ENCODE measurements at places on chromosomes 3 and 15.
A peak's percentile ranks its signal among the peaks of the same experiment; 100 is the strongest.

DNA sequence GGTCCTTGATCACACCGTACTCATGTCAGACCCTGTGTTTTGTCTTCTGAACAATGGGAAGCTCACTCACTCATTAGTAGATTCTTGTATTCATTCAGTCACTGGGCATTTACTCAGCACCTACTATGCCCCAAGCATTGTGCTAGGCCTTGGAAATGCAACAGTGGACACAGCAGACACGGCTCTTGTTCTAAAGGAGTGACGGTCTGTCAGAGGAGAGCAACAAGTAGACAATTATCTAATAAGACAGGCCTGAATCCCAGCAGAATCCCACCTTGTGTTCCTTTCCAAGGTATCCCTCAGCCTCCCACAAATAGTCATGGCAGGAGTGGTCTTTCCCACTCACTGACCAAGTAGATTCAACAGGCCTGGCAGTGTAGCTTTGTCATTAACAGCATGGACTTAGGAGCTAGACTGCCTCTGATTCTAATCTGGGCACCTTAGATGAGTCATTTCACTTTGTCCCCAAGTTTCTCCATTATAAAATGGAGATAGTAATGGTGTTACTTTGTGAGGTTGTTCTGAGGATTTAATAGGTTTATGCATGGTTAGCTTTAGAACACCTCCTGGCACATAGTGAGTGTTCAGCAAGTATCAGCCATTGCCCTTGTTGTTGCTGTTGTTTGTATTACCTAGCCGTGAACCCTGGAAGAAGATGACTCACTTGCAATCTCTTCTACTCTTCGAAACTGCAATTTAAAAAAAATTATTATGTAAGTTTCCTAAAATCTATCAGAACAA, 69.1 kb downstream of the SSUH2 start:
- no peak for DNase-seq

- DNase-seq = no peak
Observed at GRCh38 chr3:11522398-11522715, 121.4 kb downstream of the VGLL4 start.

DNA sequence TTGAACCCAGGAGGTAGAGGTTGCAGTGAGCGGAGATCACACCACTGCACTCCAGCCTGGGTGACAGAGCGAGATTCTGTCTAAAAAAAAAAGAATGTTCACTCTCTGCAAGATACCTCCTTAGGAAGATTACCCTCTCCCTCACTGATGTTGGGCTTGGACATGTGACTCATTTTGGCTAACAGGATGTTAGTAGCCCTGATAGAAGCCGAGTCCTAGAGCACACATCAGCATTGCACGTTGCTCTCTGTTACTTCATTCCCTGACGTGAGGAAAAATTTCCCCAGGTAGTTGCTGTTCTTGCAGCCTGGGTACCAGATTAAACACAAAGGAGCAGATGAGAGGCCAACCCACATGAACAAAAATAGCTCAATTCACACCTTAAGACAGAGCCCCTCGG, 78.1 kb upstream of the PRICKLE2 start:
- DNase-seq = no peak

DNA sequence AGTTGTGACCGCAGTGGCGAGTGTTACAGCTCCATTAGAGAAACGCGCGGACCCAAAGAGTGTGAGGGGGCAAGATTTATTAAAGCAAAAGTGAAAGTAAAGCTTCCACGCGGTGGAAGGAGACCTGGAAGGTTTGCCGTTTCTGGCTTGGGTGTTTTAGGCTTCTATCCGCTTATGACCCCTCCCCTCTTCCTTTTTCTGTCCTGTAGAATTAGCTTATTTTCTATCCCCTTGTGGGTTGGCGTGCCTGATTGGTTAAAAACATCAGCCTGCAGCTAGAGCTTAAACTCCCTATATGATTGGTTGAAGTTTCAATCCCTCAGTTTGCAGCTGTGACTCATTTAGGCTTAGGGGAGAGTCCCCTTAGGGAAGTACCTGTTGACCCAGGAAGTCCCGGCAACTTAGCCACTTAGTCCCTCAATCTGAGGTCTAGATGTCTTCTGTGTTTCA, 39.6 kb downstream of the C3orf38 start:
- DNase-seq = no peak

GRCh38 chr15:66027268-66027805, 158.0 kb downstream of the RAB11A start:
- no peak for DNase-seq

DNA sequence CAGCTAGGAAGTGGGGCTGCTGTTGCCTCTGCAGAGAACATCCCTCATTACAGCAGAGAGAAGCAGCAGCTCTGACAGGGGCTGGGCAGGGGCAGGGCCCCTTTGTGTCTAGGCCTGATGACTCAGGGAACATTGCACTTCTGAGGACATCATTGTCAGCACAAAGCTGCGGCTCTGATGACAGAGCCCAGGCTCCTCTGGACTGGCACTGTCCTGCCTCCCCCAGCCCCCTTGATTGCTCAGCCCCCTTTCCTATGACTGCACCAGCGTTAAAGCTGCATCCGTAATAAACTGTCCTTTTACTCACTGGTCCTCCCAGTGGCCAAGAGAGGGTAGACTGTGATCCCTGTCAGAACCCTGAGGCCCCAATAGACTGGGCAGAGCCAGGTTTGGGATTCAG, 18.3 kb downstream of the TRH start:
- no peak for DNase-seq

DNA sequence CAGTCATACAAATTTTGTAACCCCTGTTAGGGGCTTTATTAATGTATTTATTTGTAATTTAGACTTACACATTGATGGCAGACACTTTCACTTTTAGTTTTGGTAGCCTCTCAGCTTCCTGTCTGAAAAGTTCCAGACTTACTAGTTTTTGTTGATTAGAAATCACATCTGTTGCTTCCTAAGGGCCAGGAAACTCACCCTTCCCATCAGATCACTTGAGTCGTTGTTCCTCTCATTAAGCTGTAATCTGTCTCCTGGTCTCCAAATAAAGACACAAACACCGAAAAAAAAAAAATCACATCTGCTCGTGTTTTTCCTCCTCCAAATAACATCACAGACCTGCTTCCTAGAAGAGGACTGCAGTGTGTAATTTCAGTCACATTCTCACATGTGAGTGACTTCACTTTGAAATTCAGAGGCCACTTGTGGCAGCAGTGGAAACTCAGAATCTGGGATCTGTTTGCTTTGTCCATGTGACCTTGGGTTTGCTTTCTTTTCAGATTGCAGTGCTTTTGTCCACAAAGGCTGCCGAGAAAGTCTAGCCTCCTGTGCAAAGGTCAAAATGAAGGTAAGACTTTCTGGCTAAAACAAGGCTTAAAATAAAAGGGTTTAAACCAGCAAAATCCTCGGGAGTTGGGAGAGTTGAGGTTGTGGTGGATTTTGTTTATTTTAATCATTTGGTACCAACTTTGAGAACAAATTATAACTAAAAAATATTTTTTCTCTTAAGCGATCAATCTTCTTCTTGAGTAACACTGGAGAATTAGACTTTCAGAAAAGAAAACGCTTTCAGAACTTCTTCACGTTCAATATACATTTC, 87.0 kb downstream of the KLHL25 start:
- no peak for DNase-seq

DNA sequence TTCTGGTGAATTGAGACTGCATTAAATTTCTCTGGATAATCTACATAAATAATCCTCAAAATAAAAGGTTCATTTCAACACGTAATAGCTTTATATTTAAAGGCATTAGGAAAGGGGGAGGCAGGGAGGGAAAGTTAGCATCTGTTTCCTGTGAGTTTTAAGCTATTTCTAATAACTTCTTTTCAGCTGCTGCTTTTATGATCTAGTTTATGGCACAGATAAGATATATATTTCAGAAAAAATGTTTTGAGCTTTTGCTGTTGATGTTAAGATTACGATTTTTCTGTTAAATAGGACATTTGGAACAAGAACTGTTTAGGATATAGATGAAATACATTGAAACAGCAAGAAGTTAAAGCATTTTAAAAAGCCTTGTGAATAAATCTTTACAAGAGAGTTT, 30.0 kb downstream of the UBE2E1 start:
- no peak for DNase-seq

- DNase-seq = peak; percentile 70
Observed at GRCh38 chr3:44355362-44356033, 16.9 kb downstream of the TCAIM start.

DNA sequence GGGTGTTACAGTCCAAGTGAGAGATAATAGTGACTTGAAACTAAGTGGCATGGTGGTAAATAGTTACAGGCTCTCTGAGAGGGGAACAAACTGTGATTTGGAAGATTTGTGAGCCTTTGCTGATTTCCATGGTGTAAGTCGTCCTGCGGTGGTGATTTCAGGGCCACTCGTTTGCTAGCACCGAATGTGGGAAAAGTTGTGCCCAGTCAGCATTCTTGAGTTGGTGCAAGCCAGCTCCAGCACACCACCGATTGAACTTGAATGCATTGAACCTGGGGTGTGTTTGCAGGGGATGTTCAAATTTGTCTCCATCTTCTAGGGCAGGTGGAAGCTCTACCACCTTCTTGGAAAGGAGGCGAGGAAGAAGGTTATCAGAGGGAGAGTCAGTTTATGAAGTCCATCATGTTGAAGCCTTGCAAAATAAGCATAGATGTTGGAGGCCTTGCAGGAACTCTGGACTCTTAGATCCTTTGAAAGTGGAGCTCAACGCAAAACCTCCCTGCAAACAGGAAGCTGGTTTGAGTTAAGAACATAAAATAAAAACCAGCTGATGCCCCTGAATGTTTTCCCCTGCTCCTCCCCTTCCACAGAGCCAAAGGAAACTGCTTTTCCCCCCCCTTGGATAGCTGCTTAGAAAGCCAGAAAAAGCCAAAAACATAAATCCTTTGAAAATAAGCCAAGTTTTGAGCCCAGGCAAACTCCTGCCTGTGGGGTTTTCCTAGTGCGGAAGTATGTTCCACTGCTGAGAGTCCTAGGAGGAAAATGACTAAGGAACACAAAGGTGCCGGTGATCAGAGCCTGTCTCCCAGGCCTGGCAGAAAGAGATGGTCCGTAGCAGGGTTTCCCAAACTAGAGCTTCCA, 21.9 kb downstream of the MAPKBP1 start:
- peak; percentile 21 for DNase-seq

All from AG04449 (cell line).